G401 (cell line): ENCODE measurements at places on chromosomes 1 and 21.

GRCh38 chr1:87993051-87993450 is 664.4 kb downstream of the LMO4 start:
- no peak for DNase-seq

- no peak for DNase-seq
These were observed 3.6 kb downstream of the NOC2L start for GRCh38 chr1:955474-955873.

DNA sequence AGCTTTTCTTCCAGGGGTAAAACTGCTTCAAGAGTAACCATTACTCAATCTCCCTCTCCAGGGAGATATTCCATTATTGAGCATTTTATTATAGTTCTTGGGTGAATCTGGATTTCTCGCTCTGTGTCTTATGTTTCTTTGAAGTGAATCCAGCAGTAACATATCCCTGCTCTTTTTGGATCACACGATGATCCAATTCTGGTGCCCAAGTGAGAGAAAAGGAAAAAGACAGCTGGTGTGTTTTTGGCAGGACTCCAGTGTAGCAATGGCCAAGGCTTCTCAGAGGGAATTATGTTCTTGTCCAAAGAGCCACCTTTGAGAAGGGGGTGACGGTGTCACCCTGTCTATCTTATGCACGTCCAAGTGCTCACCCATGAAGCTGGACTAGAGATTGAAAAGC is 140.3 kb upstream of the ERRFI1 start:
- peak; percentile 93 for DNase-seq

DNA sequence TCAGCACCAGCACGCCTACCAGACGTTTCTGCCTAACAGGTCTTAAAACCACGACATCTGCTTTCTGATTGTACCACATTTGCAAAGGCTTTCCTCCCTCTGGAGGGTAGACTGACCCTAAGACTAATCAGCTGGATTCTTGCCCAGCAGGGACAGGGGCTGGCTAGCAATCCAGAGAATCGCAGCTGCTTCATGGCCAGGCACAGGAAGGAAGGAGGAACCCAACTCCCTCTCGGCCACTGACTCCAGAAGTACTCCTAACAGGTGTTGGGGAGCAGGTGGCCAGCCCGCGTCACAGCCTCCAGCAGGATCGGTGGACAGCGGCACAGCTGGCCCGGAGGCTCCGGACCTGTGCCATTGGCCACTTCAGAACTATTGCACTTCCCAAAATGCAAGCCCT is 180.8 kb downstream of the NPHP4 start:
- DNase-seq = no peak

DNA sequence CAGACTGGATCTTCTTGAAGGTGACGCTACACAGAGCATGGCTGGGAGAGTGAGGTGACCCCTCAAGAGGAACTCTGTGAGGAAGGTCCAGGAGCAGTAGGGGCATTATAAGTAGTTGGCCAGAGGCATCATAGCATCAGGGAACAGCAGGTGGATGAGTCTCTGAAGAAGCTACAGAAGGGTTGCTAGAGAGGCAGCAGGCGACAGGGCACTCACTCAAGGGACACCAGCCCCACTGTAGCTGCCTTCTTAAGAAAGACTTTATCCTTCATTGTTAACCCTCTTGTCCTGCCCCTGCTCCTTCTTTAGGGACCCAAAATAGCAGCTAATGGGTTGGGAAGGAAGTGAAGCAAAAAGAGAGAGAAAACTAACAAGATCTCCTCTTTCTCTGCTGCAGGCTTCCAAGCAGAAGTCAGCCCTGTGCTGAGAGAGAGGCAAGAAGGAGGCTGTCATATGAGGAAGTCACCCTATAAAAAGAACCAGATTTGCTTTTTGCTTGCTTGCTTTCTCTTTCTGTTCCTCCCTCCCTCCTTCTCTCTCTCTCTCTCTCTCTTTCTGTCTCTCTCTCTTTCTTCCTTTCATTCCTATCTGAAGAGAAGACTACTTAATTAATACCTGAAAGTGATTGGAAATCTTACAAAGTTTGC is 7.7 kb upstream of the CD5L start:
- DNase-seq = no peak

DNA sequence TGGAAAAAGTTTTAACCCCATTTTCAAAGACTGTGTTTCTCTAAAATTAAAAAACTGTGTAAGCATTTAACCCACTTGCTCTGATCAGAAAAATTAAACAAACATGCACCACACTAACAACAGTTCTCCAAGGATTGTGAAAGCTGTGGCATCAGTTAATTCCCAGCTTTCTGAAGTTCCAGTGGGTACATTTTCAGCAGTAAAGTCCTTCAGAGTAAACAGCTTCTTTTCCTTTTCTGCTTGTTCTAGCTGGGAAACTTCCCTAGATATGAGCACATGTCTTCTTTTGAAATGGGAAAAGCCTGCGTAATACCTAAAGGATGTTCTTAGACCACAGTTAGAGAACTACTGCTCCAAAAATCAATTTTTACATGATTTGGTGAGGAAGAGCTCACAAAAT is 11.1 kb downstream of the PRRX1 start:
- DNase-seq = no peak

- DNase-seq = no peak
These were observed 271.3 kb downstream of the DNM3 start for GRCh38 chr1:172112576-172112975.

DNA sequence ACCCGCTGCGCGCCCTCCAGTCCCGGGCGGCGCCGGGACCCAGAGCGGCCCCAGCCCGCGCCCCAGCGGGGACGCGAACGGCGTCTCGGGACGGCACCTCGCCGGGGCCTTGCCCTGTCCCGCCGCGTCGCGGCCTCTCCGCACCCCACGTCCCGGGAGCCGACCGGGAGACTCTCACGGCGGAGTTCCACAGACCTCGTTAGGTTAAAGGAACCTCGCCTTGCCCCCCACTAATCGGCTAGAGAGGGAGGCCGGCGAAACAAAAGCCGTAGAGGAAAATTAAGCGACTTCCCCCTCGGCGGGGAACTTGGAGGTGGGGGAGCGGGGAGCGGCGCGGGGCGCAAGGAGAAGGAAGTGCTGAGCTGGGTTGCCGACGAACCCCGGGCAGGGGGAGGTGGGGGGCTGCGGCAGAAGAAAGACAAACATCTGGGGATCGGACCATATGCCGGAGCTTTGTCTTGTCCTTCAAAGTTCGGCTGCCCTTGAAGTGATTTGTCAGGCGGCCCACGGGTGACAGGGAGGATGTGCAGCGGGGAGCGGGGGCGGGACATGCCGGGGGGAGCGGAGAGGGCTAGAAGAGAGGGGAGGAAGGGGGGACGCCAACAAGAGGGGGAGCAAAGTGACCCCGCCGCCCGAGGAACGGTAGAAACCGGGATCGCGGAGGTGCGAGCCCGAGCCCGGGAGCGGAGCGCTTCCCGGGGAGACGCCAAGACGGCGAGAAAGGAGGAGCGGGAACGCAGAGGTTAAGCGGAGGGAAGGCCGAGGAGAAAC is 120.0 kb upstream of the RRP15 start:
- DNase-seq = no peak

GRCh38 chr1:98126740-98127139 is 205.9 kb upstream of the DPYD start:
- DNase-seq = no peak

DNA sequence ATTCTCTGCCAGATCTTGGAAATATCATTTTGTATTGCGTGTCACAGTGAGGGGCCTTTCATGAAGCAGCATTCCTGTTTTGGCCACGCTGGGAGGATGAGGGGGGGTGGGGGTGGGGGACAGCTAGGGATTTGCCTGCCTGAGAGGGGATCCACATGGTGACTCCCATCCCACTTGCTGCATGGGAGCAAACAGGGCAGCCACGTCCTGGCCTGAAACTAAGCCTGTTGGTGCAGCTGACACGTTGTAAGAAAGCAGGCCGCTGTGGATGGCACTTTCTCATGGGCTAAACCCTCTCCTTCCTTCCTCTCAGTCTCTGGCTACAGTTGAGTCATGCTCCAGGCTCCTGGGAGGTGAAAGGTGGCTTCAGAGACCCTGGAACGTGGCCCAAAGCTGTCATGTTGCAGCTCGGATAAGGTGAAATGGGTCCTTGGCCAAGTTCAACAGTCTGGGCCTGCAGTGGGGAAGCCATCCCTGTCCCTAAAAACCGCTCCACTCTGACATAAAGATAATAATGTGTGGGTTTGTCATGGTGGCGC is 346.7 kb upstream of the VAMP3 start:
- no peak for DNase-seq

DNA sequence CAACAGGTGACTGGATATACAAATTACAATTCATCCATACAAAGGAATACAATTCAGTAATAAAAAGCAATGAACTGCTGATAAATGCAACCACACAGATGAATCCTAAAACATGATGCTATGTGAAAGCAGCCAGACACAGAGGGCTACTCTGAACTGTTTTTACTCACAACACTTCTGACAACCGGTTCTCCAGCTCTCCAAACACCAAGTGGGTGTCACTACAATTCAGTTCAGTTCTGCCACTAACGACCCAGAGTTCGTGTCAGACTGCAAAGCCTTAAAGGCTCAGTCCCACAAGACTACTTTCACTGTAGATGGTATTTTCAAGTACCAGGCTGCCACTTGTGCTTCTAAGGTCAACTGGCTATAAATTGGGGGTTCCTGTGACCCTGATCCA is 119.4 kb downstream of the SLC16A1 start:
- no peak for DNase-seq

DNA sequence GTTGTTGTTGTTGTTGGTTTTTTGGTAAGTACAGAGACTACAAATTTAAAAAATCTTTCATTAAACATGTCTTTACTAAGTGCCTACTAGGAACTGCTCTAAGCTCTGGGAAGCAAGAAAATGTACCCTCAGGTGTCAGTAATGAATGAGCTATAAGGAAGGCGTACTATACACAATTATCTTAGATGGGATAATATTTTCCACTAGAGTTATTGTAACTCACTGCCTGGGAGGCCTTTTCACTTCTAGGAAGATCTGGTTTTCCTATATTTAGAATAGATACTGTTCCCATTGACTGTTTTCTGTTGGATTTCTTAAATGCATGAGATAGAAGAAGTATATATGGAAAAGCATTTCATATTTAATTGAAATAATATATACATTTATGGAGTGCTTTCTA is 19.6 kb downstream of the CLIC4 start:
- no peak for DNase-seq

GRCh38 chr21:37916310-37917051 is at the start of gene KCNJ6:
Gene KCNJ6, minus strand, starts transcription at chr21:37916457. Its CDS starts 75,775 bp downstream, at chr21:37840682.
- DNase-seq = peak; percentile 79

DNA sequence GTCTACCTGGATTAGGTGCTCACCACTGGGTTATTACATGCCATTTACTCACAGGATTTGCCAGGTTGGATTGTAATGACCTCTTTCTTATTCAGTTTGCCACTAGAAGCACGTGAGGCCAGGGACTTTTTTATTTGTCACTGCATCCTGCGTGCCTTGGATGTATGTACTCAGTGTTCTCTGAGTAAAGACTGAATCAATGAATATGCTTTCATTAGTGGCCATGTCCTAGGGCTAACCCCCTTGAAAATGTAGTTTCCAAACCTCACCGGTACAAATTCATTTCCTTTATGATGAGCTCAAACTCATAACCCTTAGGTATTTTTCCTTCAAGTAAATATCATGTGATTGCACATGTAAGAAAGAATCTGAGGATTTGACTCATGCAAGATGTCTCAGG is 1.3 kb upstream of the ZP4 start:
- DNase-seq = no peak

DNA sequence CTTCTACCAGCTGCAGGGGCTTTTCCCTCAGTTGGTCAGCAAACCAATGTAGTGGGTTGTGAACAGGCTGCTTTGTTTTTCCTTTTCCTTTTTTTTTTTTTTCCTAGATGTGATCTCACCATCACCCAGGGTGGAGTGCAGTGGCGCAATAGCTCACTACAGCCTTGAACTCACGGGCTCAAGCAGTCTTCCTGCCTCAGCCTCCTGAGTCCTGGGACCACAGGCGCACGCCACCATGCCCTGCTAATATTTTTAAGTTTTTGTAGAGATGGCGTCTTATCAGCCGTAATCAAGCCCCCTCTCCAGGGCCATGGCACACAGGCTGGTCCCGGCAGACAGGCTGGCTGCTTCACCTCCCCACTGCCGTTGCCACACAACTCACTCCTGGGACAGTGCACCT is 3.4 kb upstream of the TRIM11 start:
- DNase-seq = no peak

DNA sequence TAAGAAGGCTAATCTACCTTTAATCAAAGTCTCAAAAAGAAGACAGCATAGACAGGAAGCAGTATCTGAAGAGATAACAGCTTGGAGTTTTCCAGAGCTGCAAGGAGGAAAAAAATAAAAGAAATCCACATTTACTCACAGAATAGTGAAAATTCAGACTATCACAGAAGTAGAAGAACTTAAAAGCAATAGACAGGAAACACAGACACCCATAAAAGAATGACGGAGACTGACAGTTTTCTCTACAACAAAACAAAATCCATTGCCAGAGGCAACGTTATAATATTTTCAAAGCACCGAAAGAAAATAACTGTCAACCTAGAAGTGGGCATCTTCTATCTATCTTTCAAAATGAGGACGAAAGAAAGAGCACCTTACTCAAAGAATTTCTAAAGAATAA is 104.4 kb downstream of the DMRTB1 start:
- no peak for DNase-seq

DNA sequence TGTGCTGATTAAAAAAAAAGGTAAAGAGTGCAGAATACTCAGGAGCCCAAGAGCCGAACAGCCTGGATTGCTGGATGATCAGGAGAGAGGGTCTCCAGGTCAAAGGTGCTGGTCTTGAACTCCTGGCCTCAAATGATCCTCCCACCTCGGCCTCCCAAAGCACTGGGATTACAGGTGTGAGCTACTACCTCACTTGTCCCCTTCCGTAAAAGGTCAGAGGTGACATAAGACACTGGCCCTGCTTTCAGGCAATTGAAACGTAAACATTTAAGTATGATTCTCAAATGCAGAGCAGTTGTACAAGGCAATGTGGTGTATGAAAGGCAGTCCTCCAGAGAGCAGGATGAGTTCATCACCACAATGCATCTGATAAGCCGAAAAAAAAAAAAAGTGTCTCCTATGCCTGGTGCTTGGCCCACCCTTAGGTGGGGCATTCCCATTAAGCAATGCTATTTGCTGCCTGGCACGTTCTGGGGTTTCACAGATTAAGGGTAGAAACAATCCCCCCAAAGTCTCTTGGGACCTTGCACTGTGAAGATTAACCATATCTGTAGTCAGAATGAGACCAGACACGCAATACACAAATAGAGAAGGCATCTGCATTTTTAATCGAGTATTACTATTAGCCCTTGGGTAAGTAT is 47.7 kb downstream of the PARP1 start:
- no peak for DNase-seq

DNA sequence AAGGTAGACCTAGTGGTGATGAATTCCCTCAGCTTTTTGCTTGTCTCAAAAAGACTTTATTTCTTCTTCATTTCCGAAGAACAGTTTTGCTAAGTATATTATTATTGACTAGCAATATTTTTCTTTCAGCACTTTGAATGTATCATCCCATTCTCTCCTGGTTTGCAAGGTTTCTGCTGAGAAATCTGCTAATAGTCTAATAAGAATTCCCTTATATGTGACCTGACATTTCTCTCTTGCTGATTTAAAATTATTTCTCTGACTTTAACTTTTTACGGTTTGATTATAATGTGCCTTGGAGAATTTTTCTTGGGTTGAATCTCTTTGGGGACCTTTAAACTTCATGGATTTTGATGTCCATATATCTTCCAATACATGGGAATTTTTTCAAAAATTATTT is 628.3 kb upstream of the ADGRL2 start:
- DNase-seq = no peak
